Pancreas (tissue), 10 donors: ENCODE measurements at places on chromosomes 2 and 18.

GRCh38 chr2:193461431-193461934 is 1266.8 kb upstream of the TMEFF2 start:
- no peak for DNase-seq
- no peaks in the 10 kb centered on the region for H3K36me3 ChIP-seq
- no peaks in the 10 kb centered on the region for H3K27me3 ChIP-seq
- no peak overlapping the region for H3K27ac ChIP-seq

DNA sequence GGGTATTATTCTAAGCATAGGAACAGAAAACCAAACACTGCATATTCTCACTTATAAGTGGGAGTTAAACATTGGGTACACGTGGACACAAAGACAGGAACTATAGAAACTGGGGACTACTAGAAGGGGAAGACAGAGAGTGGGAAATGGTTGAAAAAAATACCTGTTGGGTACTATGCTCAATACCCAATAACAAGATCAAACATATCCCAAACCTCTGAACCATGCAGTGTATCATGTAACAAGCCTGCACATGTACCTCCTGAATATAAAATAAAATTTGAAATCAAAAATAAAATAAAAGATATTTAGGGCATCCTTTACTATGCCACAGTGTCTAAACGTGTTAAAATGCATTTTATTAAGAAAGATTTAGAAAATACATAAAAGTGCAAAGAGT is 221.0 kb upstream of the TFPI start:
- H3K27me3 ChIP-seq: no peaks in the 10 kb centered on the region
- H3K36me3 ChIP-seq: no peaks in the 10 kb centered on the region
- no peak overlapping the region for H3K4me3 ChIP-seq
- H3K27ac ChIP-seq: no peak overlapping the region
- DNase-seq: no peak

DNA sequence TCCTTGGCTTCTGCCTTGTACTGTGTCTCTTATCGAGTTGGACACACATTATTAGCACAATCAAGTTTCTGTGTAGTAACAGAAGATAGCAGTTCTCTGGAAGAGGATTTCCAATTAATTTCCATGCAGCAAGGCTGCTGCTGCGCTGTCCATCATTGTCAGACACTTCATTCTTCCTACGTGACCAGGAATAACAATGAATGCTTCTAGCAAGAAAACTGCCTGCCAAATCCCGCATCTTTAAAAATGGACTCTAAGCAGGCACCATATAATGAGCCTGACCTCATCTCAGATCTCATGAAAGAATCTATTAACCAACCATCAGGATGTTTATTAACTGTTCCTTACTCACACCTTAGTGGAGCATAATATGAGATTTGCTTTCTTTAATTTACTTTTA is 1067.7 kb upstream of the FAM98A start:
- no peak overlapping the region for H3K4me3 ChIP-seq
- no peak for DNase-seq
- no peaks in the 10 kb centered on the region for H3K27me3 ChIP-seq
- no peaks in the 10 kb centered on the region for H3K36me3 ChIP-seq

DNA sequence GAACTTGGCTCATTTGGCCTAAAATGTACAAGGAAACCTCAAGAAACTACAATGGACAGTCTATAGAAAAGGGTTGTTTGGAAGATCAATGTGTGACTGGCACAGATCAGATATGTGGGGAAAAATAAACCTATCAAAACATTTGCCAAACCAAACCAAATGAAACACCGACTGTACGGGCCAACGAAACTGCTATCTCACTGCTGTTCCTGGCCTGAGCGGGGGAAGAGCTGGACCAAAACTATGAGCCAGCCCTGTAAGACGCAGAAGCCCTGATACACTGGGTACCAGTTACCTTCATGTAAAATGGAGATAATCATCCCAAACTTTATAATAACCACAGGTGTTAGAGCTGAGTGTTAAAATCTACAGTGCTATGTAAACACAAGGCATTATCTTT is 11.7 kb downstream of the CDC42EP3 start:
- no peaks in the 10 kb centered on the region for H3K27me3 ChIP-seq
- no peak overlapping the region for H3K4me3 ChIP-seq
- H3K36me3 ChIP-seq: no peaks in the 10 kb centered on the region
- peaks cover 5% of the 10 kb centered on the region for H3K4me1 ChIP-seq

DNA sequence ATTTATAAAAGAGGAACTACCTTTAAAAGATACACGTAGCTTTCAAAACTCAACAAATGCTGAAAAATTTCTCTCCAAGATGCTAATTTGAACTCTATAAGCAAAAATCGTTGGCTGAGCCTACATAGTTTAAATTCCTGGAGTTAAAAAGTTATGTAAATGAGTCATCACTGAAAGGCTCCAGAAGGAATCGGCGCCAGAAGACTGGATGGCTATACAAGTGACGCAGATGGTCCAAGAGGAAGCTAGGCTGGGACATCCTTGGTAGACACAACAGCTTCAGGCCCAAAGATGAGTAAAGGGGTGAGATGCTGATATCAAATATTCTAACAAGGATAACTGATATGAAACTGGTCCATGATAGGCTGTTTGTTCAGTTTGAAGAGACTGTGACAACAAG is 22.8 kb upstream of the DNAH6 start:
- no peak overlapping the region for H3K27ac ChIP-seq
- H3K27me3 ChIP-seq: no peaks in the 10 kb centered on the region
- DNase-seq: no peak
- H3K4me3 ChIP-seq: no peak overlapping the region
- H3K4me1 ChIP-seq: no peaks in the 10 kb centered on the region
- no peaks in the 10 kb centered on the region for H3K36me3 ChIP-seq

GRCh38 chr18:28175150-28175929 is 1.6 kb downstream of the CDH2 start:
- no peak overlapping the region for H3K27ac ChIP-seq
- peak; percentile 77 for DNase-seq
- no peak overlapping the region for H3K4me3 ChIP-seq
- H3K36me3 ChIP-seq: no peaks in the 10 kb centered on the region

GRCh38 chr18:36850527-36851201 is 21.7 kb downstream of the KIAA1328 start:
- no peak overlapping the region for H3K27ac ChIP-seq
- no peaks in the 10 kb centered on the region for H3K27me3 ChIP-seq
- H3K4me3 ChIP-seq: no peak overlapping the region
- DNase-seq: no peak
- no peaks in the 10 kb centered on the region for H3K4me1 ChIP-seq

- H3K36me3 ChIP-seq: no peaks in the 10 kb centered on the region
- no peak overlapping the region for H3K4me3 ChIP-seq
- H3K27ac ChIP-seq: no peak overlapping the region
- no peaks in the 10 kb centered on the region for H3K27me3 ChIP-seq
- H3K4me1 ChIP-seq: no peaks in the 10 kb centered on the region
Measured at GRCh38 chr2:122319539-122320132, 564.2 kb downstream of the TSN start.

GRCh38 chr2:202609381-202610145 is 25.2 kb upstream of the FAM117B start:
- H3K36me3 ChIP-seq: no peaks in the 10 kb centered on the region
- H3K4me1 ChIP-seq: no peaks in the 10 kb centered on the region
- H3K27ac ChIP-seq: no peak overlapping the region
- DNase-seq: no peak
- H3K27me3 ChIP-seq: no peaks in the 10 kb centered on the region

DNA sequence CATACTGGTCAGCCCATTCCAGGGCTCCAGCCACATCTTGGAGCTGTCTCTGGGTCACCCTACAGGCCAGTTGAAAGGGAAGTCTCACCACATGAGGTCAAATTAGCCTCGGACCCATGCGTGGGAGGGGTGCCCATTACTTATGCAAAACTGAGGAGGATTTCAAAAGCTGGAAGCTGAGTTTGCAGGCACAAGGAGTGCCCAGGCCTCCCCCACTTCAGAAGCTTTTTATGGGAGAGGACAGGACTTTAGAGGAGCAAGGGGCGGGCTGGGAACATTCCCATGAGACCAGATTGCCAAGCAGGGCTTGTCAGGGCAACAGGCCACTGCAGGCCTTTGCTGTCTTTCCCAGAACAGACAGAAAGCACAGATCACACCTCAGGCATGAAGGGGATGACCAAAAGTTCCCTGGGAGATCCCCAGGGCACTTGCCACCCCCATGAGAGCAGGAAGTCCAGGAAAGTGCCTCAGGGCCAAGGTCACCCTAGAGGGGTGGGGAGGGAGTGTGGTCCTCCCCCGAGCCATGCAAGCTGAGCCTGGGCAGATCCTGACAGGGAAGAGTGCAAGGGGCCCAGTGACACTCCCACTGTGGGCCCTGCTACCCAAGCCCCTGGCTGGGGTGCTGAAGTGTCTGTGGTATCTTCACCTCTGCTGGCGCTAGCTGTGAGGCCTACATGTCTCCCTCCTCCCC is 267.7 kb downstream of the BCL11A start:
- no peak overlapping the region for H3K4me3 ChIP-seq
- H3K27me3 ChIP-seq: no peaks in the 10 kb centered on the region
- no peak overlapping the region for H3K27ac ChIP-seq
- DNase-seq: no peak
- H3K4me1 ChIP-seq: no peaks in the 10 kb centered on the region

- H3K36me3 ChIP-seq: no peaks in the 10 kb centered on the region
- no peaks in the 10 kb centered on the region for H3K27me3 ChIP-seq
- no peak for DNase-seq
- H3K4me1 ChIP-seq: no peaks in the 10 kb centered on the region
Measured at GRCh38 chr2:80151248-80151647, 153.3 kb downstream of the LRRTM1 start.

GRCh38 chr18:24741965-24742724 is 281.7 kb downstream of the HRH4 start:
- no peaks in the 10 kb centered on the region for H3K36me3 ChIP-seq
- no peaks in the 10 kb centered on the region for H3K27me3 ChIP-seq
- H3K4me1 ChIP-seq: no peaks in the 10 kb centered on the region
- no peak overlapping the region for H3K4me3 ChIP-seq

GRCh38 chr2:2993172-2993692 is 384.4 kb downstream of the EIPR1 start:
- H3K27me3 ChIP-seq: no peaks in the 10 kb centered on the region
- DNase-seq: no peak
- H3K36me3 ChIP-seq: no peaks in the 10 kb centered on the region
- H3K4me1 ChIP-seq: no peaks in the 10 kb centered on the region
- H3K4me3 ChIP-seq: no peak overlapping the region

GRCh38 chr2:101340141-101340551 is 31.6 kb upstream of the RNF149 start:
- H3K4me1 ChIP-seq: no peaks in the 10 kb centered on the region
- H3K4me3 ChIP-seq: no peak overlapping the region
- H3K27me3 ChIP-seq: no peaks in the 10 kb centered on the region
- no peak for DNase-seq

DNA sequence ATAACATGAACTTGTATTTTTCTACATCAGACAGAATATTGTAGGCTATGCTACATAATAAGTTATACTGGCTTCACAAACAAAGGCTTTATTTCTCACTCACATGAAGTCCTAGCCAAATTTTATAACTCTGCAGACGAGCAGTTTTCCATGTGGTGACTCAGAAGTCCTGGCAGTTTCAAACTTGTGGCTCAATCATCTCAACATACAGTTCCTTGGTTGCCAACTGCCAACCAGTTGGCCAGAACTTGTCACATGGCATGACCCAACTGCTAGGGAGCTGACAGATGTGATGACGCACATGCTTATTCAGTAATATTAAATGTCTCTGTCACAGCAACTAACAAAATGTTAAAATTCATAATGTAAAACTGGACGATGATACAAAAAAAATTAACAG is 63.8 kb upstream of the ZC3H15 start:
- no peak overlapping the region for H3K4me3 ChIP-seq
- no peak overlapping the region for H3K27ac ChIP-seq
- H3K4me1 ChIP-seq: no peaks in the 10 kb centered on the region
- no peaks in the 10 kb centered on the region for H3K27me3 ChIP-seq
- no peak for DNase-seq

DNA sequence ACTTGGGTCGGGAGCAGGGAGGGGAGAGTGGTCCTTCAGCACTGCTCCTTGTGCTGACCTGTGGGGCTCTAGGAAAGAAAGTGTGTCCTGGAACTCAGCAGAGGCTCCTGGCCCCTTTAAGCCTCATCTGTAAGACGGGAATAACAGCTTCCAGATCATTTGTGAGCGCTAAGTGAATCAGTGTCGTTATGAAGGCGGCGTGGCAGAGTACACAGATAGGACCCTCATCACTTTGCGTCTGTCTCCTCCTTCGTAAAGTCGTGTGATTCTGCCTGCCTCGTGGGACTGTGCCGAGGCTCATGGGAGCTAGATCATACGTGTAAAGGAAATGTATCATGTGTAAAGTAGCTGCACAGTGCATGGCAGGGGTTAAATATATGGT is 18.6 kb downstream of the COLEC11 start:
- no peaks in the 10 kb centered on the region for H3K36me3 ChIP-seq
- H3K27ac ChIP-seq: no peak overlapping the region
- H3K4me3 ChIP-seq: no peak overlapping the region
- H3K4me1 ChIP-seq: no peaks in the 10 kb centered on the region

DNA sequence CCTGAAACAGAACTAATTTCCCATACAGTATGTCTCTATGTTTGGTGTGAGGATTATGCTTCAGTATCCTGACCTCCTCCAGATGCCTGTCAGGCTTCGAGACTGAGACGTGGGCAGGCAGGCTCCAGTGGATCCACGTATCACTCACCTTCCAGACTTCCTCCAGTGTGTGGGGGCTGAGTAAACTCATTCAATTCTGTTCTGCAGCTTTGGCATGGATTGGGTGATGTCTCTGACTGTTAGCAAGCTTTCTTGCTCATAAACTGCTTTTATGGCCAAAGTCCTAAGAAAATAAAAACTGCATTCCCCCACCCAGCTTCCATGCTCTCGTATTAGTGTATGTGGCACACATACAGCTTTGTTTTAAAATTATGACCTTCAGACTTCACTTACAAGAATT is 53.6 kb downstream of the CCDC93 start:
- H3K27me3 ChIP-seq: no peaks in the 10 kb centered on the region
- no peak overlapping the region for H3K27ac ChIP-seq
- no peak overlapping the region for H3K4me3 ChIP-seq
- DNase-seq: no peak

DNA sequence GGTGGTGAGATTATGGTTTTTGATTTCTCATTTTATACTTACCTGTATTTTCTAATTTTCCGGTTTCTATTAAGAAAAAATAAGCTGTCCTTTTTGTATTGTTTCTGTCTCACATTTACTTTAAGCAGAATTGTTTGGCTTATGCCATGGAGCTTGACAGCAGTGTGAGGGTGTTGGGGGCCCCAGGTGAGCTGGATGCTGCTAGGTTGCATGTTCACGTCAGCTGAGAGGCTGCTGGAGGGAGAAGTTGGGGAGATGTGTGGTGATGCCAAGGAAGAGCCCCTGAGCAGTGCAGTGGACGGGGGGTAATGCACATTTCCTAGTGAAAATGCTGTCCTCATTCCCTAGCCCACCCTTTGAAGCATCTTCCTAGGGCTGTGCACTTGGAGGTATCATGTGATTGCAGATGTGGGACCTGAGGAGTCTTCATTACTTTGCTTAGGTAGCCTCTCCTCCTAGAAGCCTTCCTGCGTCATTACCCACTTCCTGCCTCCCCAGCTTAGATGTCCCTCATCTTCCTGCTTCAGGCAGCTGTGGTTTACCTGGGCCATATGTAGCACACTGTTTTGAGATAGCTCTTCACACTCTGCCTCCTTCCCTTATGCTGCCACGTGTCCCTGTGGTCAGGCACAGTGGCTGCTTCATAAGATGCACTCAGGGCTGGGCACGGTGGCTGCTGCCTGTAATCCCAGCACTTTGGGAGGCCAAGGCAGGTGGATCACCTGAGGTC is 16.2 kb downstream of the ATG16L1 start:
- no peaks in the 10 kb centered on the region for H3K27me3 ChIP-seq
- peaks cover 20% of the 10 kb centered on the region for H3K4me1 ChIP-seq
- DNase-seq: no peak
